ENCODE measurements at places on chromosomes 5 and 9.

DNA sequence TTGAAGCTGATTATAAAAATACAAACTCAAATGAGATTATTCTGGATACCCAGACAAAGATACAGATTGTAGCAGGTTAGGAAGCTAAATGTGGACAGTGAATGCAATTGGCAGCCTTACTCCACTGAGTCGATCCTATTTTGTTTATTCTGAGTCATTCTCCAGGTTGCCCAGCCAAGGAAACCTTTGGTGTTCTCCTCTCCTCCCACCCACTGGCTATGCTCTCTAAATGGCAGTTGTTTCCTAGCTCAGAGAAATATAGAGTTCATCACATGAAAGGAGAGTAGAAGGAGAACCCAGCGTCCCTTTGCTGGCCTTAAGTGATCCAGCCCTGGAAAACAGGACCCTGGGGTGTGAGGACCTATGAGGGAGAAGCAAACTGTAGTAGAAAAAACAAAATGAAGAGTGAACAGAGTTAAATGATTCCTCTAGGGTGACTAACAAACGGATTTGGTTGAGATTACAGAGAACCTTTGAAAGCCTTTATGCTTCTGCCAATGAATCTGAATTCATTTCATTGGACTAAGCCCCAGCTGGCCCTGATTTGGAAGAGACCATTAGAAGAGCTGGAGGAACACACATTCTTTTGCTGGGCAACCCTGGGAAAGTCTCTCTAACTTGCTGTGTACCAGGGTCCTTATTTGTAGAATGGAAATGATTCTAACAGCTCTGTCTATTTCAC is 95.1 kb downstream of the BRINP1 start:
- no peak for DNase-seq

DNA sequence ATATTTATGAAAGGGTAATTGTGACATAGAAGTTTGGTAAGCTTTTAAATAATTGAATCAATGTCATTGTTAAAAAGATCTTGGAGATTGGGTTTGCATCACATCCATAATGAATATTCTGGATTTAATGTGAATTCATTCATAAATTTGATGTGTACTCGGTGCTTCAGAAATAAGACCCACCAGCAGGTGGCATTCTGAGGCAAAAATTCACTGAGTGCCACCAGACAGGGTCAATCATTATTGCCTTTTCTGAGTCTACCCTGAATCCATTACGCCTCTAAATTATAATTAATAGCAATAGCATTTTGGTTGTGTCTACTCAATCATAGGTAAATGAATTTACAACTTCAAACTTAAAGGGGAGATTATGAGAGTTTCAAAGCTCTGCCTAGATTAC is 1.0 kb downstream of the TRPC7 start:
- DNase-seq: no peak

DNA sequence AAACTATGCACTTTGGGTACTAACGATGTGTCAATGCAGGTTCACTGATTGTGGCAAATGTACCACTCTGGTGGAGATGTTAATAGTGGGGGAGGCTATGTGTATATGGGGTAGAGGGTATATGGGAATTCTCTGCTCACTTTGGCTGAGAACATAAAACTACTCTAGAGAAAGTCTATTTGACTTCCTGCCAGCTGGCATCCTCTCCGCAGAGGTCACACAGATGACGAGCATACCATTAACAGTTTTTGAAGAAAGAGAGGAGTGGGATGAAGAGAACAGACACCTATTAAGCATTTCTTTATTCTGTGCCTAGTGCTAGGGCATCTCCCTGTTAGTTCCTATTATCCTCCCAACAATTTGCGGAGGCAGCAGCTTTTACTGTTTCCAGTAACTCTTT is 58.4 kb upstream of the TRIM32 start:
- DNase-seq: no peak

- DNase-seq: no peak
These were observed 1263.3 kb upstream of the CDH9 start for GRCh38 chr5:28301712-28302111.

GRCh38 chr5:149811453-149811852 is 81.3 kb downstream of the PPARGC1B start:
- DNase-seq: no peak

- no peak for DNase-seq
These were observed 222.9 kb upstream of the MEF2C start for GRCh38 chr5:89105836-89106235.

DNA sequence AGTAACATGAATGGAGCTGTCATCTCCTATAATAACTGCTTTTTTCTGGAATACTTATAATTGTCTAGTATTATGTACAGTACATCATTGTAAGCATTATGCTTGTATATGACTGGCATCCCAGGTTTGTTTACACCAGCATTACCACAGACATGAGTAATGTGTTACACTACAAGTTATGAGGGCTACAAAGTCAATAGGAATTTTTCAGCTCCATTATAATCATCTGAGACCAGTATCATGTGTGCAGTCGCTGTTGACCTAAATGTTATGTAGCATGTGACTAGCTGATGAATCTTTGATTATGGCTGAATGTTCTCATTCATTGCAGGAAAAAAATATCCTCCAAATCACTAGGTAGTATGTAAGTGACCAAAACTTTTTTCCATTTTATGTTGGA is 2.2 kb downstream of the ZCCHC9 start:
- no peak for DNase-seq

DNA sequence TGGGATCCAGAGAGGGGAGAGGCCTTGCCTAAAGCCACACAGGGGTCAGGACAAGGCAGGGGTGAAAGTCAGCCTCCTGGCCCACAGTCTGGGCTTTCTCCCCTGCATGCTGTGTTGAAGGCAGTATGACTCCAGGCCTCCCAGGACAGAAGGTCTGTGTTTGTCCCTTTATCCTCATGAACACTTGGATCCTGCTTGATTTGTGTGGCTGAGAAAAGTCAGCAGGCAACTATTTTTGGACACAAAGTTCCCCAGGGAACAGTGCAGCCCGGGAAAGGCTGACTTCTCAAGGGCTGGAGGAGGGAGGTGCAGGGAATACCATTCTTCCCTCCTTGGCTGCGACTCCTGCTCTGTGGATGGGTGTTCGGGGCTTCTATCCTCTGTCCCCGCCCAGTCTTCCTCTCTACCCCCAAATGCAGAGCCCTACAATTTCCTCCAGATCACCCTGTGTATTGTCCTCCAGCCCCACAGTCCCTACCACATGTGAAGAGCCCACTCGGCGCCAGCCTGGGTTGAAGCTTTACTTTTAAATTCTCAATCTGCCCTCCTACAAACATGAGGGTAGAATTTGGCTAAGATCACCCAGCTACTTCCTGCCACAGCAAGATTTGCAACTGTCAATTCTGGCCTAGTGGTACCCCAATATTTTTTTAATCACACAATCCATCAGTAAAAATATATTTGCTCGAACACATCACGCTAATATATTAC is 4.1 kb downstream of the AKNA start:
- no peak for DNase-seq
